ENCODE measurements at places on chromosomes 4 and X. TPM values are rescaled to one million over a fixed set of nuclear protein-coding genes. Genes with fewer than 3 reads are reported as not detected.

DNA sequence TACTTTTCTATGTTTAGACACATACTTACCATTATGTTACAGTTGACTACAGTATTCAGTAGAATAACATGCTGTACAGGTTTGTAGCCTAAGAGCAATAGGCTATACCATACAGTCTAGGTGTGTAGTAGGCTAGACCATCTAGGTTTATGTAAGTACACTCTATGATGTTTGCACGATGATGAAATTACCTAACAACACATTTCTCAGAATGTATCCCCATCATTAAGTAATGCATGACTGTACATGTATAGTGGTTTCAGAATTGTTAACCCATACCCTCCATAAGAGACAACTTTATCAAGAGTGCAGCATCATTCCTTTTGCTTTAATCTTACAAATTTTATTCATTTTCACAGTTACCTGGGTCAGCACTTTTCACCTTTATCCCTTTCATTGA, 126.8 kb downstream of the CLCN5 start:
- no peak for ATAC-seq

The LAP3 gene
- 112 TPM for total RNA-seq

GRCh38 chr4:130080872-130081451, 985.0 kb downstream of the C4orf33 start:
- ATAC-seq, result no peak

The SLC49A3 gene
- 0.71 TPM for total RNA-seq

DNA sequence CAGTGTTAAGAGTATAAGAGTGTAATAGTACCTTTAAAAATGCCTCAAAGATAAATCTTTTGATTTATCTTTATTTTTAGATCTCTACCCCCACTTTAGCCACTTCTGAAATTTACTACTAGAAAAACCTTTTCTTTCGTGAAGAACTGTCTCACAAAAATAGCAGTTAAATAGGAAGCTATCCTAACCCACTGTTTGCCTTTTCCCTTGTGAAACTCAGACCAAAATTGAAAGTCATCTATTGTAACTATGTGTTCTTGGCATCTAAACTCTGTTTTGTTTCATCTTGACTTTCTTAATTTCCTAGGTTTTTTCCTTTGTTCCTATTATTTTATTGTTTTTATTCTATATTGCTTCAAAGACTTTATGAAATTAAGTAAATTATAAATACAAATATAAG, 7.8 kb upstream of the TMEM144 start:
- ATAC-seq, result no peak

- no peak for ATAC-seq
Observed at GRCh38 chr4:168129046-168129772, 36.9 kb downstream of the ANXA10 start.

GRCh38 chr4:176882206-176882605, 89.5 kb upstream of the VEGFC start:
- ATAC-seq, result no peak

DNA sequence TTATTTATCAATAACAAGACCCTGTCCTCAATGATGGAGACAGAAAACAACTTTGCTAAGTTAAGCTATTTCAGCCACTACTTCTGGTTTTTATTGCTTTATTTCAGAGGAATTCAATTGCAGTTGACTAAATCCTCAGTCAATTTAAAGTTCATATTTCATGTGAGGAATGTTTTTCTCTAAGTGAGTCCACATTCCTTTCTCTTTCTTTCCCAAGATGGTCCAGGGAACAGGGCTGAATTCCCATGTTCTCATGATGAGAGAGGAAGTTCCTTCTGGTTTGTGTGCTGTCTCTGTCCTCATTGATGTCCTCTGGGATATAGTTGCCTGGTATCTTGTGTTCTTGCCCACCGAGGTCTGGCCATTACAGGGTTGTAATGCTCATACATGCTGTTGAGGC, 117.2 kb downstream of the SLIT2 start:
- no peak for ATAC-seq

- no peak for ATAC-seq
Observed at GRCh38 chrX:136336623-136337022, 35.9 kb downstream of the ADGRG4 start.

GRCh38 chrX:101803451-101803850, 128.4 kb downstream of the ZMAT1 start:
- ATAC-seq, result no peak

DNA sequence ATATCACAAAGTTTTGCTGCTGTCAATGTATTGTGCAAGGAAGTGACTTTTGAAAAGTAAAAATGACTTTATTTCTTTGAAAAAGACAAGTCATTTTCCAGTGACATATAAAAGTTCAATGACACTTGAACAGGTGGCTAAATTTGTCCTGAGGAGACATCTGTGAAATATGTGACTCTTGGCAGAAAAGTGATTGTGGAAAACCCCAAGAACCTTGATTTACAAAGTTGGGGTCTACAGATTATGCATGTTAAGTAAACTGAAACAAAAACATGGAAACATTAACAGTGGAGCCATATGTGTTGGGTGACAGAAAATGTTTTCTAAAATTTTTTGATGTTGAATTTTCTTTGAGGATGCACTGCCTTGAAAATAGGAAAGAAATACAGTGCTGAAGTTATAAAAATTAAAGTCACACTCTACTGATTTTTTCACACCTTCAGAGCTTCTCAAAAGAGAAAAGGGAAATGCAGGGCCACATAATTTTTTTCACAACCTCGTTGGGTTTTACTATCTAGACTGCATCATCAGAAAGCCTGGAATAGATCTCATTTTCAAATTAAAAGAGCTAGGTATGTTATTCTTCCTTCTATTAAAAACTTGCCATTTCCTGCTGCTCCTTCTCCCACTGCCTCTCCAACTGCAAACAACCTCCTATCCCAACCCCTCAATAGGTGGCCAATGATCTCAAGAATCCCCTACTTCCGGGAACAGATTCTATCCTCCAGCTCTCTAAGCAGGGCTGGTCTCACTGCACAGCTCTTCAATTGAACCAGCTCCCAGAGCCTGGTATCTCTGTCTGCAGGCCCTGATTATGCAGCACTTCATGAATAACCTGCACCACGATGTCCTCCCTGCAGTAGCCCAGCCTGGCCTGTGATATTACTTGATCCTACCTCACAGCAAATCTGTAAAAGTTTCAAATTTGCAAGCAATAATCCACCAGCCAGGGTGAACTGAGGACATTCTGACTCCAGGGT, 570.8 kb upstream of the CPEB2 start:
- ATAC-seq, result peak; percentile 34

DNA sequence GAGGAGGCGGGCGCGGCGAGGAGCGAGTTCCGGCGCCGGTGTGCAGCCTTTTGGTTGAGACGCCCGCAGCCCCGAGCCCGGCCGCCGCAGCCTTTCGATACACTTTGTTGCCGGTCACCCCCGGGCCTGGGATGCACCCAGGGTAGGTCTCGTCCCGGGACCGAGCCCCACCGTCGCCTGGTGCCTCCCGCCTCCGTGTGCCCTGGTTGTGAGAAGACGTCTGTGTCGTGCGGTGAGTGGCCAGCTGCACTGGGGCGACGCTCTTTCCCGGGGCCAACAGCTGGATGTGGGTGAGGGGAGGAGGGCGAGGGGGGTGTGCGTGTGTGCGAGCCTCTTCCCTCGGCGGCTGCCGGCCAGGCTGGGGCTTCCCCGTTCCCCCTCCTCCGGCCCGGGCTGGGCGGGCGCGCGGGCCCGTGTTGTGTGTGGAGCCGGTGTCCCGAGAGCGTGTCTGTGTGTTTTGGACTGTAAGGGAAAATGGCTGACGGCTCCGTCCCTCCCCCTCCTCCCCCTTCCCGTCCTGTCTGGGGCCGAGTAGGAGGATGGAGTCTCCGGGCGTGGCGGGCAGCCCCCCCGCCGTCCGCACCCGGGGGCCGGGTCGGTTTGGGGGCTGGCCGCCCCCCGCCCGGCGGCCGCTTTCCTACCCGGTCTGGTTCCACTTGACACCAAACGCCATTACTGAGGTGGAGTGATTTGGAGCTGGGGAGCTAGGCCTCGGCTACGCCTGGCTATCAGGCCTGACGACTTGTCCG, 807 bp downstream of the USP9X start:
- ATAC-seq, result peak; percentile 5

The GLRA2 gene
- 25.9 TPM for total RNA-seq

DNA sequence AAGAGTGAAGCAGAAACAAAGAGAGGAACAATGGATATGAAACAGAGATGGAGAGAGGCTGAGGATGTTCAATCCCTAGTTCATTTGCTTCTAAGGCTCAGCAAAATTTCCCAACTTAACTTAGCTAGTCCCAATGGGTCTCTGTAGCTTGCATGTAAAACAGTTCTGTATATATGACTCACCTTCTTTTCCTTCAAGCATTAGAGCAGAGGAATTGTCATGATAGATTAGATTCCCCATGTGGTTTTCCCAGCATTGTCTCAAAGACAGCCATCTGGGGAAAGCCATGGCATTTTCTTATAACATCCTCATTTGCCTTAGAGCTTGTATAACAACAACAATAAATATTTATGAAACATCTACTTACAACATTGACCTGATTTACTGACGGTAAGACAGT, 93.9 kb upstream of the GATB start:
- no peak for ATAC-seq

- ATAC-seq, result no peak
Observed at GRCh38 chrX:40157228-40158035, 59.7 kb upstream of the BCOR start.
